MCF 10A (cell line): ENCODE measurements at places on chromosomes 6 and 20. TPM values are rescaled to one million over a fixed set of nuclear protein-coding genes. Genes with fewer than 3 reads are reported as not detected.
A peak's percentile ranks its signal among the peaks of the same experiment; 100 is the strongest.

DAAM2 gene
- total RNA-seq = not detected in 2 replicates

DNA sequence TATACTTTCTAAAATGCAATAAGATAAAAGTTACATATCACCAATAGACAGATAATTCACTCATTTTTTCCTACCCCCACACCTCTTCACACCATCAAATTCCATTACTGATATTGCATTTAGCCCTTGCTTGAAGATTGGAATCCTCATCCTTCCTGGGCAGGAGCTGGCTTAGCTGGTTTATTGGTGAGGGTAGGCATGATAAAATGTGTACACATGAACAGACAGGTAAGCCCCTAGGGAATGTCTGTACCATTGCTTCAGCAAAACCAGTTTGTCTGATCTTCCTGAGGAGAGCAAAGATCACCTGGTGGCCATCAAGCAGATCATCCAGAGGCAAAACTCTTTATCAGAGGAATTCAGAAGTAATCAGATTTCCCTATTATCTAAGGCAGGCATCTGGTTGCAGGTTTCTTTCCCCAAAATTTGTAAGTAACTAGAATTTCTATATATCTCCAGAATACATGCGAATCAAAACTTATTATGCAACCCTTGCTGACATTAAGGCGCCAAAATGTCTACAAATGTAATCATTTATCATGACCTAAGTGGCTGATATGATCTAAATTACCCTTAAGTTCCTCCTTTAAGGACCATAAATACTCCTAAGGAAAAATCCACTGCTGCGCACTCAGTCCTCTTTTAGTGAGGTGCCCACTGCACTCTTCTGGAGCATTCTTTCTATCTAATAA, 6.6 kb upstream of the FABP7 start:
- no peak overlapping the region for H3K27ac ChIP-seq
- H3K36me3 ChIP-seq = no peaks in the 10 kb centered on the region
- H3K27me3 ChIP-seq = no peaks in the 10 kb centered on the region
- no peak overlapping the region for H3K4me3 ChIP-seq

- DNase-seq = no peak
- no peaks in the 10 kb centered on the region for H3K36me3 ChIP-seq
- H3K4me3 ChIP-seq = no peak overlapping the region
Measured at GRCh38 chr6:33508935-33509926, 54.9 kb downstream of the ZBTB9 start.

DNA sequence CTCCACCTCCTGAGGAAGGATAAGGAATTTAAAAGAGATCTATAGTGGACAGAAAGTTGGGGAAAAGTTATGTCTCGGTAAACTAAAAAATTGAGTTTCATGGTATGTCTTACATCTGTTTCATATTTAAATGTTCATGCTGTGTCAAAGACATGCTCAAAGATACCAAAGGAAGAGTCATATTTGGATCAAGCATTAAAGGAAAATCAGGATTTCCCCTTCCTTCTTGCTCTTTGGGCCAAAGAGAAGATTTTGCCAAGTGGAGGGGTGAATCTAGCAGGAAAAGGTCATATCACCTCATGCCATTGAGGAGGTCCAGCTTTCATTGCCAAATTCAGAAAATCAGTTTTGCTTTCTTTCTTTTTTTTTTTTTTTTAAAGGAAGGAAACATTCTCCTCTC, 192.4 kb downstream of the OGFRL1 start:
- no peak overlapping the region for H3K4me3 ChIP-seq
- peaks cover 17% of the 10 kb centered on the region for H3K4me1 ChIP-seq
- no peaks in the 10 kb centered on the region for H3K27me3 ChIP-seq
- no peak overlapping the region for H3K27ac ChIP-seq

DNA sequence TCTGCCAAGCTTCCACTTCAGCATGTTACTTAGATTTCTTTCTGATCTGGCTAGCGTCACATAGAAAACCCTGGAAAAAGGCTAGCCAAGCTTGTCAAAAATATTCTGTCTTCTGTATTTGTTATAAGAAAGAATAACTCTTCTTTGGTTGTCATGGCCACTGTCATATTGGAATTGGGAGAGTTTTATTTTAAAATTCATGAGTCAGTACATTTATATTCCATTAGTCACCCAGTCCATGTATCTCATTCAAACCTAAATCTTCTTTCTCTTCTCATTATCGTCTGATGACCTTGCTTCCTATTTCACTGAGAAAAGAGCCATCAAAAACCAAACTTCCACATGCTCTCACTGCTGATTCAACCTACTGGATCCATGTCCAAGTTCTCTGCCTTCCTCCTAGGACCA, 65.7 kb downstream of the EPM2A start:
- H3K27ac ChIP-seq = peak overlapping the region; percentile 69
- no peaks in the 10 kb centered on the region for H3K27me3 ChIP-seq
- H3K36me3 ChIP-seq = no peaks in the 10 kb centered on the region
- DNase-seq = peak; percentile 14
- peaks cover 11% of the 10 kb centered on the region for H3K4me1 ChIP-seq

SLC44A4 gene
- not detected in 2 replicates for total RNA-seq

GRCh38 chr6:127520066-127520465, 931 bp upstream of the MTCL3 start:
- no peaks in the 10 kb centered on the region for H3K36me3 ChIP-seq
- no peak overlapping the region for H3K27ac ChIP-seq
- no peak overlapping the region for H3K4me3 ChIP-seq
- peaks cover 78% of the 10 kb centered on the region for H3K27me3 ChIP-seq
